Activated T-helper 2 cell treated with anti-CD3 and anti-CD28 coated beads, Interferon-gamma antibody, Interleukin-2, Interleukin-4, amounts not matched to agents 10 μg/mL and 5 μg/mL and 100 μg/mL, durations not matched to agents 14 hours and 24 hours and 36 hours (primary cell): ENCODE measurements at places on chromosomes 2 and 18.

GRCh38 chr2:97754690-97755346 lies 41.4 kb downstream of the ZAP70 start:
- no peak for DNase-seq

- no peak for DNase-seq
Observed at GRCh38 chr2:126315828-126316227, 340.1 kb upstream of the GYPC start.

DNA sequence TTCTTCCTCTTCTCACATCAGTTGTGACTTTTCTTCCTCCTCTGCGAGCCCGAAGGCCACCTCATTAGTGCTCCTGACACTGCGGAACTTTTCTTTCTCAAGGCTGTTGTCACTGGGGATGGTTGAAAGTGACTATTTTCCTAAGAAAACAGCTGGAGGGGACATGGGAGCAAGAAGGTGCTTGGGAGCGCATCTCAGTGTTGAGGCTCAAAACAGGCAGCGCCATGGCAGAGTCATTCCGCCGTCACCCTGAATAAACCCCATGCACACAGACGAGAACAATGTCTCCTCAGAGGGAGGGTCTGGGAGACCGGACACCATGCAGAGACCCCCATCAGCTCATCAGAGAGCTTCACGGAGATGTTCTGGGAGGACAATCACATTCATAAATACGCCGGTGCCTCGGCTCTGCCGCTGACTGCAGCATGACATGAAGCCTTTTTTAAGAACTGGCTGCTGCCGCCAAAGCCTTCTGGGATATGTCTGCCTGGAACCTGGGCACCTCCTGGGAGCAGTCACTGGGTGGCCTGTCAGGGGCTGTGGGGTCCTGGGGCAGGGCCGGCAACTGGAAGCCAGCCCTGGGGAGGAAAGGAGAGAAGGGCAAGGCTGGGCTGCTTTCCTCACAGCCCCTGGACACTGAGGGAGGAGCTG lies 19.2 kb downstream of the ATOH8 start:
- DNase-seq: no peak

- DNase-seq: no peak
Observed at GRCh38 chr18:5890331-5891183, 4.8 kb downstream of the TMEM200C start.

GRCh38 chr2:26479131-26479788 lies 1.3 kb upstream of the OTOF start:
- no peak for DNase-seq

GRCh38 chr2:42843611-42844010 lies 51.2 kb upstream of the HAAO start:
- DNase-seq: no peak

DNA sequence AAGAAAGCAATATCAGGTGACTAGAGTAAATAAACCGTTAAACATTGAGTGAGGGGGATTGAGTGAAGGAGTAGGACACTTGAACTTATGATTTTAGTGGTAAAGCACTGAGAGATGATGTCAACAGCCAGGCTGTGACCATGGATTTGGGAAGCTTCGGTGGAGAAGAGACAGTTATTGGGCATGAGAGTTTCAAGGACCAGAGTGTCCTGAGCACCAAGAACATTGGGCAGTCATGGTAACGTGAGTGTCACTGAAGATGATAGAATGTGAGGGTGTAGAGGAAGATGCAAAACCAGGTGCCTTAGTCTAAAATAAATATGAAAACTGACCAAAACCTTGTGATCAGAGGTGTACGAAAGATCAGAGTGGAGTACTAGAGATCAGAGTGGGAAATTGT lies 248.1 kb downstream of the ASXL3 start:
- no peak for DNase-seq

- no peak for DNase-seq
Observed at GRCh38 chr18:32767400-32767799, 5.4 kb downstream of the KLHL14 start.
